ENCODE measurements at places on chromosomes 4 and X.

DNA sequence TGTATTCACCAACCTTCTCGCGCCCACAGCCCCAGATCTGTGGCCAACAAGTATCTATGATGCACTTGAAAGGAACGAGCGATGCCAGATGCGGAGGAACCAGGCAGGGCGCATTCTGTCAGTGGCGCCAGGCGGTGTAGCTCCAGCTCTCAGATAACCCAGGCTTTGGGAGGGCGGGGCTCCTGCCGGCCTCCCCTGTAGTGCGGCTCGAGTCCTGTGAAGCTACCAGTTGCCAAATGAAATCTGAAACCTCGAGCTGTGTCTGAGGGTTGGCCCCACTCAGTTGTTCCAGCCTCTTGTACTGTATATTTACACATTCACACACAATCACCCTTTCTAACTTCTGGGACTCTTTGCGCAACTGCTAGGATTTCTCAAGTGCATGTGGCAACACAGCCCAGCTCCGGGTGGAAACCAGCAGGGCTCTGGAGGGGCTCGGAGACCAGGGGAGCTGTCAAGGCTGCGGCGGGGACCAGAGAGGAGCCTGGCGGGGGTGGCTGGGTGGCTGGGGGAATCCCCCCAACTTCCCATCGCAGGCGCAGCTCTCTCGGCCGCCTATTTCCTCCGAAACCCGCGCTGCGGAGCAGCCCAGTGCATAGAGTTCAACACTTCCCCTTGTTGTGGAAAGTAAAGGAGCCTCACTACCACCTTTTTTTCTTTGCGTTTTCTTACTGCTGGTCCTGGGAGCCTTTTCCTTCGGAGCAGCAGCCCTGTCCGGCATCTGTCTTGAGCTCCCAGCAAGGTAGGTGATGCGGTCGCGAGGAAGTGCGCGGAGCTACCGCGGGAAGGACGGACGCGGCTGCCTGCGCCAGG, at the start of gene ARHGAP24:
ARHGAP24 (plus strand) TSS at position 333 of the 813 bp plus-strand sequence.
- no peak for DNase-seq

DNA sequence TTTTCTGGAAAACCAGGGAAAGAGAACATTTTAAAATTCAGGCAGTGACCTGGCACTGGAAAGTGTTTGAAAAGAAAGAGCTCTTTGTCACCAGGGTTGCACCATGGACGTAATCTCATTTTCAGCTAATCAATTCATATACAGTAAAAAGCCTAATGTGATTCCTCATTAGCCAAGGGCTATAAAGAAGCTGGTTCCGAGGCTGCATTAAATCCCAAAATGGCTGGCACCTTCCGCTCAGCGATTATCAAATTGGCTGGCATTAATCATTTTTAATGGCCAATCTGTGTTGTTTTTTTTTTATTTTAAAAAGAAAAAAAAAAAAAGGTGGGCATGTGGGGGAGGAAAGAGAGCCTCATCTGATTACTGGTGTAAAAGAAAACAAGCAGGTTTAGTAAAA, 341.4 kb downstream of the RAB28 start:
- DNase-seq = no peak

DNA sequence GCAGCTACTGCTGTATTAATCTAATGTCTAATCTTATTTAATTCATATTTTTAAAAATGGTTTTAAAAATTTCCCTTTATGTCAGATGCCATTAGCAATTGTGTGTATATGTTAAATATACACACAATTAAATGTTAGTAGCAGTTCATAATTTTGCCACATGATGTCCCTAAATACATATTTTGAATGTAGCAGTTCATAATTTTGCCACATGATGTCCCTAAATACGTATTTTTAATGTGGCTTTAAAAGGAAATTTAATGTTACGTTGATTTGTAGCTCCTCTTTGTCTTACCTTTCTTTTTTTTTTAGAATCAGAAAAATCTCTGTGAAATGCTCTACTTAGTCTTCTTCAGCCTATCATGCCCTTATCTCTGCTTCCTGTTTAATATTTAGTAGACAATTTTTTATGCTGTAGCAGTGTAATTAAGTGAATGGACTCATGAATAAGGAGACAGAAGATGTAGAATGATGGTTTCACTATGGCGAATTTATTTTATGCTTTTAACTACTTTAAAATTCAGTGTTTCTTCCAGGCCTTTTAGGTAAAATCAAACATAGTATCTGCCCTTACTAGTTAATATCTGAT, 26.1 kb downstream of the RBM46 start:
- no peak for DNase-seq

DNA sequence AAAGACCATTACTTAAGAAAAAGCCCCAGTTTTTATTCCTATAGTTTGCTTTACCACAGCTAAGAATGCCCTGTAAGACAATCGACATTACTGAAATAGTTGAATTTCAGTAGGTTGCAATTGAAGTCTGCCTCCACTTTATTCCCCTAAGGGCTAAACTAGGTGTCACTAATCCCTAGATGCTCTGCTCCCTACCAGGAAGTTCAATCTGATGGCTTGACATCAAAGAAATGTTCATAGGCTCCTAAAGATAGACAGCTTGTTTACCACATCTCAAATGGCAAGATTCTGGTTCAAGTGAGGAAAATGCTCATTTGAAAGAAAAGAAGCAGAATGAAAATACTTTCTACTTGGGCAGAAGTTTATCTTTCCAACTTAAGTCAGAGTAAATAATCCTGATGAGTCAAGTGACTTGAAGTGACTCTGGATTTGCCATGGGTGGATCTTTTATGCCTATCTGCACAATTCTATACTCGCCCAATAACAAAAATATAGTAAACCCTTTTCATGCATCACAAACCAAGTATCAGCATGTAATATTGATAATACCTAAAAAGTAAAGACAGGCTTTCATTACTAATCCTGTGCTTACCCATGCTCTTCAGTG, 117.2 kb downstream of the SH3RF1 start:
- no peak for DNase-seq

DNA sequence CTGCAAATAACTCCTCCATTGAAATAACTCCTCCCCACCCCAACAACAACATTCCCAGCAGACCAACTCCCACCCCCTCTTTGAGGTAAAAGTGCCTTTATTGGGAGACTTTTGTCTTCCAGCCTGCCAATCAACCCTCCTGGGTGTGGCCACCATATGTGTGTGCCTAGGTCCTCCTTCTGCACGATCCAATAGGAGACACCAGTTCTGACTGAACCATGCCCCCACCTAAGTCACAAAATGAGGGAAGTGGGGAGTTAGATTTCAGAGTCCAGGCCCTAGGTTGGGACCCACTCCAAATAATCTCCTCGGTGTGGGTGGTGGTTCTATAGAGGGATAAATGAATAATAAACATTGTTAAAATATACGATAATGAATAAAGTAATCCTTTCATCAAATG, 3.0 kb downstream of the PLP2 start:
- no peak for DNase-seq

DNA sequence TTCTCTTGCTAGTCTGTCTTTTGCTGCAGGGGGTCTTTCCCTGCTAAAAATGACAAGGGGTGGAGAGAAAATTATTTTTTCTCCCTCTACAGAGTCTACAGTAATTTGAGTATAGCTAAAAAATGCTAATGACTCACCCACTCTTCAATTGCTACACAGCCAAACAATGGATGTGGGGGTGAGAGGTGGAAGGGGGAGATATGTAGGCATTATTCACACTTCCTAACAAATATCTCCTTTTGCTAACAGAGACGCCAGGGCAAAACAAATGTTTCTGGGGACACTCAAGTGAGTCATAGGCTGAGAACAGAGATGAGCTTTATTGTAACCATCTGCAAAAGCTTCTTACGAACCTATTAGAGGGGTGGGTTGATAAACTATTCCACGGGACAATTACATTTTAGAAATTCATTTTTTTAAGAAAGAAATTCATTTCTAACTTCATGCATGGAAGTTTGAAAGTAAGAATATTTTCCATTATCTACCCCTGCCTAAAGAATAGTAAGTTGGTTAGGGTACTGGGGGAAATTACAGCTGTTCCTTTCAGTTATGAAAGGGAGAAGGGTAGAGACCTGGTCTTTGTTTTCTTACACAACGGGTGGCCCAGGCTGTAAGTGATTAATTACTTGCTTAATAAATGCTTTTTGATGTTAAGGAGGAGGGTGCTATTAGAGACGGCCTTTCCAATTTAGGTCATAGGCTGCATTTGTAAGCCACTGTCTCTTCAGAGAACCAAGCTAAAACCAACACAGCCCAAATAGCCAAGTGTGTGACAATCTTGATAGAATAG, 12.8 kb downstream of the SCD5 start:
- no peak for DNase-seq

GRCh38 chrX:129798888-129799287, 19.1 kb downstream of the SASH3 start:
- no peak for DNase-seq

GRCh38 chr4:90403781-90404180, 276.6 kb downstream of the CCSER1 start:
- no peak for DNase-seq

DNA sequence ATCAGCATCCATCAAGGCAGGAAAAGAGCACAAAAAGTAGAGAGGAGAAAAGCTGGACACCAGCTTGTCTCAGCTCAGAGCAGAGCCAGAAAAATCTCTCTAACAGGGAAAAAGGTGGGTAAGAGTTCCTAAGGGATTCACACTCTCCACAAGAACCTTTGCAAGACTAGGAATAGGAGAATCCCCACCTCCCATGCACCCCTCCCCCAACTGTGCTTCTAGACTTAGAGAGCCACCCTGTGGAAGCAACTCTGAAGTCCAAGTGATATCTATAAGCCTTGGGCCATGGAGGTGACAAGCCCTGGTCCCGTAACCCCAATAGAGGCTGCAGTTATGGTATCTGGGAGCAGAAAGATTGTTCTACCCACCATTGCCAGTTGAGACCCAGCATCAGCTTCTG, 267.6 kb upstream of the MTMR8 start:
- no peak for DNase-seq

GRCh38 chrX:13007519-13008188, 32.7 kb downstream of the TMSB4X start:
- DNase-seq = no peak

- DNase-seq = no peak
These were observed 641.0 kb upstream of the PITX2 start for GRCh38 chr4:111263836-111264235.

GRCh38 chr4:116551806-116552205, 533.6 kb downstream of the TRAM1L1 start:
- no peak for DNase-seq

DNA sequence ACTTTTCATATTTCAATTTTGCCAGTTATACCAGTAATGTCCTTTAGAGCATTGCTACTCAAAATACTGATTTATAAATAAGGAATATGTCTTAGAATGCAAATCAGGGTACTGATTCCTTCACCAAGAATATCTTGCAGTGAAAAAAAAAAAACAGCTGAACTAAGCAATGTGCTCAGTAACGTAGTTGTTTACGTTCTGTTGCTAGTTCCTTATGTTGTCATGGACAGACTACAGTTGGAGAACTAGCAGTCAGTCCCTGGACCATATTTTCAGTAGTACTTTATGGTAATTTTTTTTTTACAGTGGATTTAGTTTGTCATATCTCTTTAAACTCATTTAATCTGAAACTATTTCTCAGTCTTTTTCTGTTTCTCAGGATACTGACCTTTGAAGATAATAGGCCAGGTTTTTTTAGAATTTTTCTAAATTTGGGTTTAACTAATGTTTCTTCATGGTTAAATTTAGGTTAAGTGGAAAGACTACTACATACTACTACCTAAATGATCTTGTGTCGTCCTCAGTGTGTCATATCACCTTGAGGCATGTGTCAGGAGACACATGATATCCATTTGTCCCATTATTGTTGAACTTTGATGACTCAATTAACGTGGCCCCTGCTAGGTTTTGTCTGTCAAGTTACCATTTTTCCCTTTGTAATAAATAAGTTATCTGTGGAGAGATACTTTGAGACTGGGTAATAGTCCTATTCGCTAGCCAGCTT, 21.0 kb downstream of the SMARCAD1 start:
- DNase-seq = no peak

Measured in caudate nucleus (tissue), 63 donors.